Hippocampal formation (tissue), 2 donors: ENCODE measurements at places on chromosomes 1 and 21.

GRCh38 chr1:233700338-233700737 is 86.4 kb downstream of the KCNK1 start:
- DNase-seq, result no peak

DNA sequence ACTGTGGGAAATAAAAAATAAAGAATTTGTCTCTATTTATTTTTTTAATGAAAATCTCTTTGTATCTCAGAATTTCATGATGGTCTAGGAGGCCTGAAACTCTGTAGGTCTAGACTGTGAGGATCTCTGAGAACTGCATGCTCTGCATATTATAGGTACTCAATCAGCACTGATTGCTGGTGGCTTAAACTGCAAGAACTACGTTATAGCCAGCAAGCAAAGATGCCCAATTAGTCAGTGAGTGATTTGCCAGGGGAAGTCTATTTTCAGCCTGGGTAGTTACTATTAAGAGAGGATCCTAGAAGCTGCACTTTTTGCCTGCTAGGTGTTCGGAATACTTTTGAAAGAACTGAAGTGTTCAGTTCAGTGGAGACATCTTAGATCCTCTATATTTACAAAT is 87.4 kb downstream of the GPR52 start:
- no peak for DNase-seq

DNA sequence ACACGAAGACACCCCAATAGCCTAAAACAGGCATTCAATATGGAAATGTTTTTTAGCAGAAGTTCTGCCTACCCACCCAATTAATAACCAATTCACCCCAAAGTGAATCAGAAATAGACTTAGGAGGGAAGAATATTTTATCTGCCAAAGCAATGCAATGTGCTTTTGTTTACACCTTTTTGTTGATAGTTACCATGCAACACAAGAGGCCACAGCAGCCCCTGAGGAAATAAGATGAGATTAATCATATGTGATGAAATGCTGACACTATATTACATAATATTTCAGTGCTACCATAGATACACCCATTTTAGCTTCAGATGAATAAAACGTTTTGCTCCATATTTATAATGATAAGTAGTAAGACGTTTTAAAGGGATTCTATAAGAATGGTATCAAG is 60.9 kb upstream of the RGS2 start:
- no peak for DNase-seq

DNA sequence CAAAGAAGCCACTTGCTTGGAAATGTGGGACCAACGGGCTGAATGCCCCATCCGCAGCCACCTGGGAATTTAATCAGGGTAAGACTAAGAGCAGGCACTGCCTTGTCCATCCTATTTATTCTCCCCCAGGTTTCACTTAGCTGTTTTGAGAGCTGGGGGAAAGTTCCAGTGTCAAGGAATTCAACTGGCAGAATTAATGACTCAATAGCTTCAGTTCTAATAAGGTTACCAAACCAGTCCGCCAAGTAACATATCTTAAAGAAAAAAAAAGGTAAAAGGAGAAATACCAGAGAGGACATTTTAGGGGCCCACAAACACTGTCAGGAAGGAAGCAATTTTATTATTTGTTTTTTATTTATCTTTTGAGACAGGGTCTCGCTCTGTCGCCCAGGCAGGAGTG is 157.6 kb upstream of the SOD1 start:
- no peak for DNase-seq

GRCh38 chr1:203144661-203145060 is 17.1 kb downstream of the ADORA1 start:
- DNase-seq, result peak; percentile 81

- DNase-seq, result no peak
Measured at GRCh38 chr21:37546299-37546908, 179.8 kb downstream of the DYRK1A start.

DNA sequence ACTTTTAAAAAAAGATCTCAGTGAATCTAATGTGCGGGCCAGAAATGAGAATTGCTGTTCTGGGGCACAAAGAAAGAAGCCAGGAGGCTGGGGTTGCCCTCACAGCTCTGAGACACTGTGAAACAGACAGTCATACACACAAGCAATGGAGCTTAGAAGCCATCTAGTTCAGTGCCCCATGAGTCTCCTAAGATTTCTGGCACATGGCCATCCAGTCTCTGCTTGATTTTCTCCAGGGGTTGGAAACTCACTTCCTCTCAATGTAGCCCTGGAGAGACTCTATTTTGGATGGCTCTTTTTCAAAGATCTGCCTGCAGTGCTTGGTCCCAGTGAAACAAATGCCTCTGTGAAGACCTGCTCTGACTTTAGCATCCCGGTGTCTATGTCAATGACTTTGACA is 38.6 kb downstream of the KCNN3 start:
- DNase-seq, result no peak

DNA sequence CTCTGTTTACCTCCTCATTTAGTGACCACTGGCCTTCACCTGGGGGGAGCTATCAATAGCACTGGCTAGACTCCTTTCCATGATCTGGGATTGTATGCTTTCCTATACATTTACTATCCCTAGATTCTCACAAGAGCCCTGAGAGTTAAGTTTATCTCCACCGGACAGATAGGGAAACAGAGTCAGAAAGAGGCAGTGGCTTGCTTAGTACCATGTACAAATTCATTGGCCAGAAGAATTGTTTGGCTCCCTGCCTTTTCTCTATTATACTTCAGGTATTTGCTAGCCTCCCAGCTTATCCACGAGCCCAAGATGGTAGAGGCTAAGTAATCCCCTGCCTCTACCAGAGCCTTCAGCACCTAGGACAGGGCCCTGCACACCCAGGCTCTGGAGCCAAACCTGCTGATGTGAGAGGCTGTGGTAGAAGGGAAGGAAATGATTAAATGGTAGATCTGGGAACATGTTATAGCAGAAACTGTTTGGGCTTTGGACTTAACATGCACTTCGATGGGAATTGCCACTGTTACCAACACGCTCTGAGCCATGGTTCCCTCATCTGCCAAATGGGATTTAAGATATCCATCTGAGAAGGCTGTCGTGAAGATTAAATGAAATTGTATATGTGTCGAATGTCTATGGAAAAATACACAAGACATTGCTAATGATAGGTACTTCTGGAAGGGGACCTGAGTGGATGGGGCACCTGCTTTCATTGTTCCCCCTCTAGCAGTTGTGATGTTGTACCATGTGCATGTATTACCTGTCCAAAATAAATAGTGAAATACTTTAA is 3.1 kb upstream of the BLACAT1 start:
- DNase-seq, result no peak

DNA sequence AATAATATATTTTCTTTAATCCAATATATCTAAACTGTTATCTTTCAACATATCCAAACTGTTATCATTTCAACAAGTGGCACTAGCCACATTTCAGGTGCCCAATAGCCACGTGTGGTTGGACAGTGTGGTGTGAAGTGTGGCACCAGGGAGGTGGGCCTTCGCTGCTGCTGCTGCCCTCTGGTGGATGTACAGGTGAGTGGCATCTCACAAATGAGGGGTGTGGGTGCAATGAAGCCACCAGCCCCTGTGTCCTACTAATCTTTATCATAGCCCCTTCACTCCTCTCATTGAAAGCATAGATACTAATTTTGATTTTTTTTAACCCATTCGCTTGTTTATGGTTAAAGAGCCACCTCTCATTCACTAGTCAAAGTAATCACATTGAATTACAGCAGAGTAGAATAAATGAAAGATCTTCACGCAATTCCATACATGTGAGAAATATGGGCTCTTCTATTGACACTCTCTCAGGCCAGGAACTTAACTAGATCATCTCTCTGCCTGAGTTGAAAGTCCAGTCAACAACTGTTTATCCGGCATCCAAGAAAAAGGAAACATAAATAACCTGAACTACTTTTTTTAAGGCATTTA is 499.2 kb downstream of the OMA1 start:
- DNase-seq, result no peak

- DNase-seq, result no peak
Measured at GRCh38 chr1:15951341-15952153, 24.4 kb downstream of the ZBTB17 start.

DNA sequence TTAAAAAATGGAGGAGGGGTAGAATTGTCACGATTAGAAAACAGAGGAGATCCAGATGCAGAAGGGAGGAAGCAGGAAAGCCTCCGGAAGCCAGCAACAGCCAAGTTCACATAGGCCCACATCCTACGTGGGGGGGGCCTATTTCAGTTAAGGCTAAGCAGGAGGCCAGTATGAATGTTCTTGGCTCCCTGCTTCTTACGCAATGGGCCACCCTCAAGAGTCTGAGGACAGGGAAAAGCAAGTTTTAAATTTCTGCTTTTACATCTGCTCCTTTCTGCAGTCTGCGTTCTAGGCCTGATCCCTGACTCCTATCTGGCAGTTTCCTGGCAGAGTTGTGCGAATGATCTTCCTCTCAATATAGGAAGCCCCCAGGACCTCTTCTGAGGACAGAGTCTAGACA is 30.6 kb downstream of the RABIF start:
- no peak for DNase-seq

DNA sequence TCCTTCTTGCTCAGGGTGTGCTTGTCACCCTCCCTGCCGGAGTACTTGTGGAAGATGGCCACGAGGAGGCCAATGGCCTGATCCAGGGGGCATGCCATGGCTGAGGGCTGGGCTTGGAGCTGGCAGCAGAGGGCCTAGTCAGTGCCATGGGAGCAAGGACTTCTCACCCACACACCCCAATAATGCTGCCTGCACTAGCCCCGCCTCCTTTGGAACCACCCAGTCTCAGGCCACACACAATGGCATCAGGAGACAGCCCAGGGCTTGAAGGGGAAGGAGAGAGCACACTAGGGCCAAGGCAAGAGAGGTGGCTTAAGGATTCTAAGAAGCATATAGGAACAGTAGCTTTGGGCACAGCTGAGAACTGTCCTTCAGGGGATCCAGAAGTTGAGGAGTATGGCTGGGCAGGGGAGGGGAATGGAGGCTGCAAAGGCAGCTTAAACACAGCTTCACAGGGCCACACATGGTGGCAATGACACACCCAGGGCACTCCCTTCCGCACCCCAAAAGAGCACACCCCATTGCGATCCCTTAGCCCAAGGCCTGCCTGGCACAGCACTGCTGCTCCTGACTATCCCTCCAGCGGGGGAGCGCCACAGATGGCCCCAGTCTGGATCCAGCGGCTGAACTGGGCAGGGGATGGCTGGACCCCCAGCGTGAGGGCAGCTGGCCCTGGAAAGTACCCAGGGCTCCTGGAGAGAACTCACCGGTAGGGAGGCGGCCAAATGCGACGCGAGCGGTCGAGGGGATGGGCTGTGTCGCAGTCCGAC is at the start of gene S100A6:
Gene S100A6 (minus strand): TSS at position 750 of the 770 bp plus-strand sequence. CDS start 652 bp downstream, at position 98.
- no peak for DNase-seq

- DNase-seq, result no peak
Measured at GRCh38 chr21:17118638-17119384, 394.0 kb upstream of the CXADR start.

- DNase-seq, result no peak
Measured at GRCh38 chr1:18866314-18866713, 6.9 kb upstream of the TAS1R2 start.

- DNase-seq, result peak; percentile 91
Measured at GRCh38 chr1:24705260-24706073, 39.8 kb upstream of the CLIC4 start.

DNA sequence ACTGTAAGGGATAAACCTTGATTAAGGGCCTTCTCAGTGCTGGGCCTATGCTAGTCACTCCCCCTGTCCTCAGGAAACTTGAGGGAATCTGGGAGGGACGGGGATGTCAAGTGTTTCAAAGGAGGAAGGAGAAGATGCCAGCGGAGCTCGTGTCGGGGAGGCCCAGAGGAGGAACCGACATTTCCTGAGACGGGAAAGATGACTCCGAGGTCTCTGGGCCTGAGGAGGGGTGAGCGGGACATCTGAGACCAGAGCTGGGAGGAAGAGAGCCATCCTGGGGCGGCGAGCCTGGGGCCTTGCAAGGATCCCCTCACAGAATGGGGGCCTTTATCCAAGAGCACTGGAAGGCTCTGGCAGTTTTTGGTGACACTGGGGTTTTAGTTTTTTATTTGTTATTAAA is 10.4 kb downstream of the SLC66A1 start:
- DNase-seq, result no peak

- no peak for DNase-seq
Measured at GRCh38 chr1:108657356-108658080, 3.4 kb downstream of the HENMT1 start.

- DNase-seq, result no peak
Measured at GRCh38 chr1:10517677-10517982, 42.9 kb downstream of the PEX14 start.

- DNase-seq, result peak; percentile 23
Measured at GRCh38 chr1:35452106-35452774, 105.0 kb downstream of the KIAA0319L start.

GRCh38 chr1:17554954-17555353 is 15.5 kb downstream of the ARHGEF10L start:
- DNase-seq, result no peak

GRCh38 chr1:200838676-200839445 is 33.9 kb upstream of the GPR25 start:
- DNase-seq, result no peak

DNA sequence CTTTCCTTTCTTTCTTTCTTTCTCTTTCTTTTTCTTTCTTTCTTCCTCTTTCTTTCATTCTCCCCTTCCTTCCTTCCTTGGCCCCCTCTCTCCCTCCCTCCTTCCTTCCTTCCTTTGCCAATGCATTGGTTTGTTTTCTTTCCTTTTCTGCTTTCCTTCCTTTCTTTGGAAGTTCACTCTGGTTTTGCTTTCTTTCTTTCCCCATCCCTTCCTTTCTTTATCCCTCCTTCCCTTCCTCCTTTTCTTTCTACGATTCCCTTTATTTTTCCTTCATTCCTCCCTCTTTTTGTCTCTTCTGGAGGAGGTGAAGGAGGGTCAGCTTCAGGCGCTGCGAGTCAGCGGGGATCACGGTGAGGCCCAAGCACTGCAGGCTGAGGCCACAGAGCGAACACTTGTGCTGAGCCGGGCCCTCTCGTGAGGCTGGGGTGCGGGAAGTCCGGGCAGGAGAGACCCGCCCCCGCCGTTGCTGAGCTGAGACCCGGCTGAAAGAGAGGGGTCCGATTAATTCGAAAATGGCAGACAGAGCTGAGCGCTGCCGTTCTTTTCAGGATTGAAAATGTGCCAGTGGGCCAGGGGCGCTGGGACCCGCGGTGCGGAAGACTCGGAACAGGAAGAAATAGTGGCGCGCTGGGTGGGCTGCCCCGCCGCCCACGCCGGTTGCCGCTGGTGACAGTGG is 1.5 kb downstream of the SIM2 start:
- DNase-seq, result no peak

- DNase-seq, result no peak
Measured at GRCh38 chr1:33425900-33426299, 5.0 kb downstream of the PHC2 start.
